CD4-positive, alpha-beta T cell treated with Interleukin-17A for 1 hour (primary cell): ENCODE measurements at places on chromosomes 2 and 18.

- DNase-seq = no peak
Observed at GRCh38 chr2:180652794-180653193, 327.6 kb upstream of the UBE2E3 start.

GRCh38 chr18:78768221-78768620 is 211.4 kb upstream of the SALL3 start:
- no peak for DNase-seq

DNA sequence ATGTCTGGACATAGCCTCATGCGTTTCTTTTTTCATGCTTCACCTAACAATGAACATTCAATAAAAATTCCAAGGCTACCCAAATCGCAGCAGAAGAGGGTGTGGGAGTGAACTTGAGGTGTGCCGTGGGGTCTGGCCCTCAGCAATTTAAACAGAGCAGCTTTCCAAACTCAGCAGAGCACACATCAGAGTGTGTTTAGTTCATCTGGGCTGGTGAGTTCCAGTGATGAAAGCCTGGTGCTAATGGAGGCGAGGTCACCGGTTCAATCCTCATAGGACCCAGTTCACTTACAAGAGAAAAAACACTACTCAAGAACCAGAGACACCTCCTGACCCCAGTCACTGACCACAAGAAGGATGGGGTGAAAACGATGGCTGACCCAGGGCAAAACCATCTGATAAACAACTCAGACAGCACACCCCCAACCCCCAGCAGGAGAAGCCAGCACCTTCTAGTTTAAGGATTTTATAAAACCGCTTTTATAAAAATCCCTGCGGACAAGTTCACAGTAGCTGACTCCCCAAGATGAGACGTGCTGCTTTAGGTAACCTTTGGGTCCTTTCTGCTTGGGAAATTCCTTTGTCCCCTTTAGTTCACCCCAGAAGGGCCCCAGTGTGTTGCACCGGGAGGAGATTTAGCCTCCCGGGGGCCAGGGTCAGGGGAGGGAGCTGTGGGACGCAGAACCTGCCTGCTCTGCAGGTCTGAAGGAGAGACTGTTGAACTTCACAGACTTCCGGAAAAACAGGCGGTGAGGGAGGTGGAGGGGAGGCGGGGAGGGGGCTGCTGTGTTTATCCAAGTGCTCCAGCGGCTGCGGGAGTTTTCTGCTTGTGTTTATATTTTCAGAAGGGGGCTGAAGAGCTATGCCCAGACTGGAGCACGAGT is 152.7 kb upstream of the SOX11 start:
- no peak for DNase-seq

GRCh38 chr2:36329251-36329650 is 26.3 kb upstream of the CRIM1 start:
- DNase-seq = no peak

- no peak for DNase-seq
Observed at GRCh38 chr2:236662231-236663185, 92.9 kb downstream of the ACKR3 start.

GRCh38 chr18:51953521-51953920 is 386.5 kb upstream of the DCC start:
- no peak for DNase-seq

- DNase-seq = no peak
Observed at GRCh38 chr2:213187833-213188532, 36.6 kb upstream of the IKZF2 start.

GRCh38 chr18:32771169-32771751 is 1.6 kb downstream of the KLHL14 start:
- no peak for DNase-seq

GRCh38 chr2:42486145-42486906 is 7.5 kb downstream of the KCNG3 start:
- no peak for DNase-seq

- DNase-seq = no peak
Observed at GRCh38 chr2:66508484-66509071, 73.7 kb downstream of the MEIS1 start.

- no peak for DNase-seq
Observed at GRCh38 chr18:13530033-13530878, 196.1 kb downstream of the FAM210A start.

- DNase-seq = no peak
Observed at GRCh38 chr2:10983711-10984110, 72.0 kb downstream of the KCNF1 start.

- no peak for DNase-seq
Observed at GRCh38 chr2:132902626-132903025, 232.6 kb upstream of the LYPD1 start.

- no peak for DNase-seq
Observed at GRCh38 chr2:173171321-173171720, 95.7 kb downstream of the MAP3K20 start.

DNA sequence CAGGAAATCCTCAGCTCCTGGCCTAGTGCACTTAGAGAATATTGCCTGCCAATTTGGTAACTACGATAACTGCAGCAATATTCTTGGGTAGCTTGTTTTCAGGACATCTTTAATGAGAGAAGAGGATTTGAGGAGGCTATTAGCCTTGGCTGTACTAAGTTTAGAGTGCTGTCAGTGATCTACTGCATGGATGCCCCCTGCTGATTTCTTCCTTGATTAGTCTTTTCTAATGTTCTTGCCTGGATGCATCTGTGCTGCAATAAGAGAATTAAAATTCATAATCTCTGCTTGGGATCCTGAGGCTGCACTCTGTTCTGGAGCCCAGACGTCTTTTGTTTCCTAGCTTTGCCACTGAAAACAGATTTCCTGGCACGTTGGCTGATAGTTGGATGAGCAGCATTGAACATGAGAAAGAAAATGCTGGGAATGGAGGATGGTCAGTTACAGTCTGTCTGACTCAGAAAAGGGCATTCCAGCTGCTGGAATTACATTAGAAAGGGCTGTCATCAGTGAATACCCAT is 115.4 kb downstream of the CCDC85A start:
- no peak for DNase-seq

GRCh38 chr2:219269362-219270054 is 9.7 kb upstream of the DNAJB2 start:
- DNase-seq = no peak
